Stimulated activated effector memory CD8-positive, alpha-beta T cell treated with anti-CD3 and anti-CD28 coated beads, Interleukin-12 subunit alpha, Interleukin-12 subunit beta, amount 100 ng/mL, for 72 hours (primary cell): ENCODE measurements at places on chromosomes 3 and 15.

DNA sequence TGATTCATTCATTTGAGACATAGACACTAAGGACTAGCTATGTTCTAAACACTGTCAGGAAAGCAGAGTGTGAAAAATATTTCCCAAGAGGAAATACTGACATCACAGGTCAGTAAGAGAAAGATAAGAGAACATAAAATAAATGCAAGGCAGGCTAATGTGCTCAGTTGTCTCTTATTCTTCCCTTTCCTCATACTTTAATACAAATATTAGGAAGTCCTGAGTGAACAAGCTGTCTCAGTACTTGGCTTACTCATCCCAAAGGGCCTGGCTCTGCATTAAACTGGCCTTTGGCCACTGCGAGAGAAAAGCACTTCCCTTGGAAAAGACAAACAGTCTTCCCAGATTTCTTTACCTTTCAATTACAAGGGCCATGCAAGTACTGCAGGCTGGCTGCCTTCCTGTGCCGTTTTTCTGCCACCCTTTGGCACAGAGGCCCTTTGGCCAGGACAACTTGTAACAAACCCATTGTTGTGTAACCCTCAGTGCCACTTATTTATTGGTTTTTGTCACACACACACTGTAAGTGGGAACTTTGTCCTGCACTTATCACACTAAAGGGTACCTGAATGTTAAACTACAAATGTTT is 31.7 kb downstream of the EDC3 start:
- no peak for DNase-seq

- DNase-seq: no peak
Observed at GRCh38 chr15:77863491-77864105, 213.9 kb downstream of the TBC1D2B start.

GRCh38 chr3:29141918-29142275 is 139.0 kb upstream of the RBMS3 start:
- no peak for DNase-seq

GRCh38 chr3:10357592-10358308 is 36.8 kb upstream of the SEC13 start:
- no peak for DNase-seq

GRCh38 chr3:58058361-58059263 is 50.4 kb downstream of the FLNB start:
- DNase-seq: no peak

- DNase-seq: no peak
Observed at GRCh38 chr15:100879464-100880138, at the start of gene ALDH1A3. TSS of gene ALDH1A3 (plus strand) at chr15:100879831. CDS start at chr15:100879908, 77 bp downstream.

DNA sequence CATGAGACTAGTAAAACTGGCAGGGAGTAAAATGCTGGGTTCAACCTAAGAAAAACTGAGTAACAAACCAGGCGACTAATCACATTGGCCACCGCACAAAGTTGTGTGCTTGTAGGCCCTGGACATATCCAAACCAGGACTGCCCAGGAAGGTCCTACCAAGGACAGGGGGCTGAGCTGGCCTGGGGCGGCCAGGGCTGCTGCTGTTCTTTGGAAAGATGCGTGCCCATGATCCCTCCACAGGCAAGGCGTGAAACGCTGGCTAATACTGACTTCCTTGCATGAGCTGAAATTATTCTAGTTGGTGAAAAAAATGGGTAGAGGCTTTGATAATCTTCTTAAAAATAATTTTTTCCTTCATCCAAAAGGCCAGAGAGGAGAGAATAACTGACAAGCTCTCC is 56.9 kb upstream of the ADCY5 start:
- no peak for DNase-seq

GRCh38 chr3:72797773-72798543 is 50.3 kb downstream of the SHQ1 start:
- DNase-seq: no peak

- DNase-seq: no peak
Observed at GRCh38 chr3:129553171-129553570, 10.2 kb downstream of the H1-8 start.
